Prostate gland (tissue), 2 donors: ENCODE measurements at places on chromosomes 1 and 21.

DNA sequence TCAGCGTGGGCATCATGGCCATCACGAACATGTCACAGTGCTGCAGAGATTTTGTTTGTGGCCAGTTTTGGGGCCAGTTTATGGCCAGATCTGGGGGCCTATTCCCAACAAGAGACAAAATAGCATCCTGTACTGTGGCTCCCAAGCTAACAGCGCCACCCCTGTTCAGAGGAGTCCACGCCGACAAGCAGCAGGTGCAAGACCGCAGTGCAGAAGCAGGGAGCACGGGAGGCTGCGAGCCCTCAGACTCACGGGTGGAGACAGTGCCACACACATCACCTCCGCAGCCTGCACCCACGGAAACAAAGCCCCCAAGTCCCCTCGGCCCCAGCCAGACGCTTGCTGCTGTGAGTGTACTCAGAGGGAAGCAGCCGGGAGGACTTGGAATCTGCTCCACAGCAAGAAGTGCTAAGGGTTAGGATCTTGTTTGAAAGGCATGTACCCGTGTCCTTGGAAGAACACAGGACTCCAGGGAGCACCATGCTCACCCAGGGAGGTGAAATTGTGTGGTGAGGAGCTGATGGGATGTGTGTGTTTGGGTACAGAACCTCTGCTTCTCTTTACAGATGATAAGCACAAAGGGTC, 7.1 kb downstream of the TCP10L start:
- no peak for DNase-seq

DNA sequence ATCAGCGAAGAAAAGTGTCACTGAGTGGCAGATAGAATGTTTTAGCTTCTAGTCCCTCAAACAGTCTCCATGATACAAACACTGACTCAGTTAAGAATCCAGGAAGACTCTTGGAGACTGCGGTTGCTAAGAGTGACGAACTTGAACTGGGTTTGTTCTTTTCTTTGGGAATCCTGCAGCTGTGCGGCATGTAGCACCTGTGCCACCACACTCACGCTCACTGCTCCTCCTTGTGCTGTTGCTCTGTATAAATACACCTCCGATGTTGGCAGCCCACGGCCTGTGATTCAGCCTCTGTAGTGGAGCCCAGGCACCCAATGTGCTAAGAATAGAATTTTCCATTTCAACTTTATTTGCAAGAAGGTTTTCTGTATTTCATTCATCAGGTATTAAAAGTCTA, 5.5 kb upstream of the PPIE start:
- no peak for DNase-seq

GRCh38 chr21:21051109-21052055, 53.2 kb downstream of the NCAM2 start:
- no peak for DNase-seq

DNA sequence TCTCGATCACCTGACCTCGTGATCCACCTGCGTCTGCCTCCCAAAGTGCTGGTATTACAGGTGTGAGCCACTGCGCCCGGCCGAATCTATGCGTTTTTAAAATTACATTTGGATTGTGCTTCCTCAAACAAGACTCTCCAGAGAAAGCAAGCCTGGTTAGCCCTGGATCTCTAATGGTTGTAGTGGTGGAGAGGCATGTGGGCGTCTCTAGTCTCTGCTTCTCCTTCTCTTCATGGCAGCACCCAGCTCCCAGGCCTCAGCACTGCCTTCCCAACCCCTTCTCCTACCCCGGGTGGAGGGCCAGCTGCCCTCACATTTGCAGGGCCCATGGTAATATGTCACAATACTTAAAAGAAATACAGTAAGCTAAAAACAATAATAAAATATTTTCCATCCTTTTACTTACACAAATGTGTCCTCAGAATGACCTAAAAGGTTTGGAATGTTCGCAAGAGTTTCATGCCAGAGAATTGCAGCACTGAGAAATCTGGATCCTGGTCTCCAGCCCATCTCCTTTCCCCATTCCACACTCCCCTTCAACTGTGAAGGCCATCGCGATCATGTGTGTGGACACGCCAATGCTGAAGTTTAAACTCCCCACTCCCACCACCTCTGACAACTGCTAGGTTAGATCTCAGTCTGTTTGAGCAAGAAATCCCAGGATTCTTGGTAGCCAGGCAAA, 7.0 kb downstream of the OR14I1 start:
- no peak for DNase-seq
